Activated T-cell treated with anti-CD3 and anti-CD28 coated beads for 24 hours (primary cell): ENCODE measurements at places on chromosomes 4 and X.

GRCh38 chr4:167025670-167026069 lies 208.6 kb downstream of the SPOCK3 start:
- DNase-seq: no peak

DNA sequence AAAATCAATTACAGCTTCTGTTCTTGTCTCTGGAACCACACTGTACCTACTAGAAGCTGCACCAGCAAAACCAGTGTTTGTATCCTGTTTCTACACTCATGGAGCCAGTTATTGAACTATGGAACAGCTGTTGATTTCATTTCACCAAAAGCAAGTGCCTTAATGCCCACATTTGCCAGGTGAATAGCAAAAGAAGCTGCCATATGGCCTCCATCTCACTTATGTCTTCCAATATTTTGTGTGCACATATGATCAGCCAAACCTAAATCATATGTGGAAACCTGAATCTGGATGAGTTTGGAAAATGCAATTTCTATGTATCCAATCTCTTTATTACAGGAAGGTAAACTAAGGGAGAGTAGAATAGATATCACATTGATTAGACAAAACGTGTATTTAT lies 415.8 kb upstream of the GRID2 start:
- no peak for DNase-seq

DNA sequence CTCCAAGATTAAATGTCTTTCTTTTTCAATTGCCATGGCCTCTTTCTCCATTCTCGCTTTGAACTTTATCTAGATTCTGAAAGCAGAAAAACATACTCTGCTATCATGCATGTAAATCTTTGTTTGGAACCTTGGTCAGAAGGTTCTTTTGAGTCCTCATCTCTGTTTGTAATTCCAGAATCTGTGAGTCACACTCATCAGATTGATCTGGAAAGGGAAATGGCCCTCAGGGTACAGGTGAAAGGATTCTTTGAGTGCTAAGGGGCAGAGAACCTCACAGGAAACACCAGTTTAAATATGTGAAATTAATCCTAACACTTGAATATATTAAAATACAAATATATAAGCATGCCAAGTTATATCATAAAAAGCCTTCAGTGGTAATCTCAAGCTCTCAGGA lies 211.0 kb upstream of the ADGRL3 start:
- DNase-seq: no peak

GRCh38 chr4:2849267-2850152 lies 5.9 kb downstream of the ADD1 start:
- no peak for DNase-seq

DNA sequence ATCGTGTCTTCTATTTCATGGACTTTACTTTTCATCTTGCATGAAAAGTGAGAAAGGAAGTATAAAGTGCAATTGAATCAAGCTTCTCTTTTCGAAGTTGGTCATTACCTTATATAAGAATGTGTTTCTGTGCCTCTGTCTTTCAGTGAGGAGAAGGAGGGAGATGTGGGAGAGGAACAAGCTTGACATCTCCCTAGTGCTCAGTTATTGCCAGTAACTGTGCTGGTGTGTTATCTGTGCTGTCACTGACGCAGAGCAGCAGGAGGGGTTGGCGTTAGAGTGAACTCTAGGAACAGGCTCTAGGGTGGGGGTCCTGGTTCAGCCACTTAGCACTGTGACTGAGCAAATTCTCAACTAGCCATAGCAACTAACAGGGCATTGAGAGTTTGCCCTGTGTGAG lies 34.0 kb upstream of the TBC1D9 start:
- DNase-seq: no peak
